Stomach (tissue), 19 donors: ENCODE measurements at places on chromosomes 2 and 18.

GRCh38 chr18:59593291-59593717 is 103.9 kb downstream of the CCBE1 start:
- DNase-seq: no peak

GRCh38 chr18:68301441-68301840 is 413.5 kb downstream of the TMX3 start:
- no peak for DNase-seq

- DNase-seq: no peak
Observed at GRCh38 chr18:46630160-46630559, 26.9 kb downstream of the LOXHD1 start.

DNA sequence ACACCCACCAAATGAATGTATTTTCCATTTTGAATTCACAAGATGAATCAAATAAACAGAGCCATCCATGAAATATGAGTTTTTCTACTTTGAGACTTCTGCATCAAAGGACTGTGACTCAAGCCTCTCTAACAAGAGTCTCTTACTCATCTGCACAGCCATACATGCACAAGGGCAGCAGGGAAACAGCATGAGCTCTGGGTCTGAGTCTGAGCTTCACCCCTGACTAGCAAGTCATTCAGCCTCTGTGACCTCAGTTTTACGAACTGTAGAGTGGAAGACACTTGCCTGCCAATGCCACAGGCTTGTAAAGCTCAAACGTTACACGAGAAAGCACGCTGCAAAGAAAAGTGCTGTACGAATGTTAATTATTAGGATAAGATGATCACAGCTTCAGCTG is 42.9 kb downstream of the MREG start:
- DNase-seq: no peak

- no peak for DNase-seq
Observed at GRCh38 chr2:216287251-216287650, 85.0 kb downstream of the MARCHF4 start.

- peak; percentile 39 for DNase-seq
Observed at GRCh38 chr2:235573331-235574221, 79.7 kb downstream of the AGAP1 start.

- no peak for DNase-seq
Observed at GRCh38 chr18:41828137-41828536, 126.9 kb upstream of the PIK3C3 start.

DNA sequence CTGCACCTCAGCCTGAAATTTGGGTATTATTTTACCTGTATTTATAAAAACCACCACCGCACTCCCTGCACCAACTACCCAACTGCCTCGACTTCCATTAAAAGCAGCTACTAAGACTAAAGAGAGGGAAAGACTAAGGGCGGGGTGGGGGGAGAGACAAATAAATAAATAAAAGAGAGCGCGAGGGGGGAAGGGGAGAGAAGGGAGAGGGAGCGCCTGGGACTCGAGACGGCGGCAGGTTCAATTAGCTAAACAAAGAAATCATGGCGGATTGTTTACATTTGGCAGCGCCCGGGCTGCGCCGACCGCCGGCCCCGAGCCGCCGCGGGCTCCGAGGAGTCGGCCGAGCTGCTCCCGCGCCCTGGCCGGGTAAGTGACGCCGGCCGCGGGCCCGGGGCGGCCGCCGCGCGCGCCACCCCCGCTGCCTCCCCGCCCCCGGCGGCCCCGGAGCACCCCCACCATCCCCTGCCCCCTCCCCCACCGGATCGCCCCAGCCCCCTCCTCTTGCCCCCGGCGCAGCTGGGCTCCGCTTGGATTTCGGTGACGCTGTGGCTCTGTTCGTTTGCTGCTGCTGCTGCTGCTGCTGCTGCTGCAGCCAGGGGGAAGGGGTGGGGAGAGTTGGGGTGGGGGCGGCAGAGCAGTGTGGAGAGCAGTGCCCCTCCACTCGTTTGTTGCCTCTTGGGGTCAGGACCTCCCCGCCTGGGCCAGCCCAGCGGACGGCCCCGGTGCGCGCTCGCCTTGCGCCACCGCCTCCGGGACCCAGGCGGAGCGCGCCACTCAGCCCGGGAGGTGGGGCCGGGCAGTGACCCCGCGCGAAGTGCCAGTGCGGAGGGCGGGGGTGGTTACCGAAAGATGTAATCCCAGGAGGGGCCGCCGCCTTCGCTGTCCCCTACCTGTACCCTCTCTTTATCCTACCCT is 187.2 kb upstream of the FANCL start:
- peak; percentile 78 for DNase-seq

DNA sequence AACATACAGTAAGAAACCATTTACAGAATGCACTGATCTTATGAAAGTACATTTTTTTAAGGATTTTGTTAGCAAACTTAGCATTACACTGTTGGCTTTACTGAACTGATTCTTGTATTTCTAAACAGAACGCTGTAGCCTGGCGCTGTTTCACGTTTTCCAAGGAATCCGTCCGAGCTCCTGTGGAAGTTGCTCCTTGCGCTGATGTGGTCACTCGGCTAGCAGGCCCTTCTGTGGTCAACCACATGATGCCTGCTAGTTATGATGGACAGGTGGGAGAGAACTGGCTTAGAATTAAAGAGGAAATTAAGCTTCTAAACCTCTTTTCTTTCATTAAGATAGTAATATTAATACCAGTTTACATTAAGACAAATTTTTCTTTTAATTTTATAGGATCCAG is 76.8 kb downstream of the CEP192 start:
- DNase-seq: no peak

- no peak for DNase-seq
Observed at GRCh38 chr2:153394247-153394646, 84.3 kb downstream of the RPRM start.

- DNase-seq: no peak
Observed at GRCh38 chr2:121993682-121994081, 238.2 kb downstream of the TSN start.

GRCh38 chr2:10900216-10901109 is 11.3 kb upstream of the KCNF1 start:
- DNase-seq: peak; percentile 55

- DNase-seq: no peak
Observed at GRCh38 chr2:71261534-71261933, 34.6 kb upstream of the PAIP2B start.

DNA sequence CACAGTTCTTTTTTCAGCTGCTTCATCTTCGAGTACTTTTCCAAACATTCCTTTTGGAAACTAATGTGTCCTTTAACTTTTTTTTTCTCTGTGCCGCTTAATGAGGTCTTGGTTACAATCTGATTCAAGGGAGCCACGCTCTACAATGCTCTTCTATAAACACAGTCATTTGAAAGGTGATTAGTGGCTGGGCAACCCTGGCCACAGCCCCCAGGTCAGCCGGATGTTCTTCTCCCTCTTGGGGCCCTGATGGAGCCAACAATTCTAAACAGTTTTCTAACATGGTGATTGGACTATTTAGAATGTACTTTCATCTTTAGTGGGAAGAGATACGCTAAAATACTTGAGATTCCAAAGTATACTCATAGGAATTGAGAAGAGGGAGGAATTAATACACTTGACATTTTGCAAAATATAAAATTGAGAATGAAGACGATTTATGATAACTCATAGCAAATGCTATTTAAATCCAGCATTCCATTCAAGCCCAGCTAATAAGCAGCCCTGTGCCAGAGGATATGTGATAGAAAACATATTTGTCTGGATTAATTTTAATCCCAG is 83.7 kb upstream of the MBOAT2 start:
- DNase-seq: no peak

DNA sequence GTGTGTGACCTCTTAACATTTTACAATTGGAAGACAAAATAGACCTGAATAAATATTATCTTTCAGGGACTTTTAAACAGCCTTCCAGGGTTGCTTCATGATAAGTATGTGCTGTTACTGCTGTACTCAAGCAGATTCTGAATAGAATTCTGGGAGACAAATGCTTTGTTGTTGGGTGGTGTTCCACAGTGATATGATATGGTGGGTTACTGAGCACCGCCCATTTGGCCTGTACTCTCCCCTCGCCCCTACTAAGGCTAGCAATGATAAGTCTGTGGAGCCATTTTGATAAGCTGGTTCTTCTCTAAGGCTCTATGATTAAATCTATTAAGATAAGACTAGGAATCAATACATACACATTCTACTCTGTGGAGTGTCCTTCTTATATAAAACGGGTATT is 89.8 kb upstream of the ITGA4 start:
- DNase-seq: no peak

- DNase-seq: no peak
Observed at GRCh38 chr18:63905361-63905760, 2.4 kb upstream of the SERPINB10 start.

DNA sequence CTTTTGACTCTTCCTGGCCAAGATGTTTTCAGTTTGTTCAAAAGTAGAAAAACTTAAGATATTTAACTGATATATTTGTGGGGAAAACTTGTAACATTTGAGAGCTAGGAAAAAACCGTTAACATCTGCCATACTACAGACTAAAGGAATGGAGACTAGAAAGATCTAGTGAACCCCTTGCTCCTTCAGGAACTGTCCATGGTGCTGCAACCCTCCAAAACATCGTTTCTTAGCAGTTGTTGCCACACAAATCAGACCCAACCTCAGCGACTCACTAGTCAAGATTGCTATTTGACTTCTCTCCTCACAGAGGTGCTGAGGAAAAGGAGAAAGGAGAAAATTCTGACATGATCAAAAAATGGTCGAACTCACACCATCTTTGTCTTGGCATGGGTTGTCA is 393.8 kb upstream of the LYPD1 start:
- DNase-seq: no peak

DNA sequence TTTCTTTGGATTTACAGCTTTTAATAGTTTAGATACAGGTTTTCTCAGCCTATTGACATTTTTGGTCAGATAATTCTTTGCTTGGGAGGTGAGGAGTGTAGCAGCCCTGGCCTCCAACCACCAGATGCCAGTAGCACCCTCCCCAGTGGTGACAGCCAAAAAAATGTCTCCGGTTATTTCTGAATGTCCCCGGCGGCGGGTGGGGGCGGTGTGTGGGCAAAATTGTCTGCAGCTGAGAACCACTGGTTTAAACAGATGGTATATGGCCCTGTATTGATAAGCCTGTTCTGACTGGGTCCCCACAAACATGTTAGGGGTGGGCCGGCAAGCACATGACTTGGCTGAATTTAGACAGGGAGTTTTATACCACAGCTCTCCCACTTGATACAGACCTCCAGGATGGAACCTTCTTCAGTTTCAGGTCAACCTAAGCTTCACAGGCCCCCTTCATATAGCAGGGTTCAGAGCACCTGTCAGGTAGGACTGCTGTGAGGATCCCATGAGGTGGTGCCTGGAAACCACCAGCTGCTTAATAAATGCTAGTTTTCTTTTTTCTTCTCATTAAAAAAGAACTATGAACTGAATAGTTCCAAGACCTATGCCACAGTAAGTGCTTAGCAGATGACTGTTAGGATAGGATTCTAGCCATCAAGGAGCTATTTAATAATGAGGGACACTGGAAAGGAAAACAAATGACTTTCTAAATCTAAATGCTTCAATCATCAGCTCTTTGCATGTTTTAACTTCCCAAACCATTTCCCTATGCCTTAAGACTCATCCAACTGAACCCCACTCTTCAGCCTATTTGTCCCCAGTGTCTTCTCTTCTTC is 18.1 kb downstream of the LPIN2 start:
- no peak for DNase-seq

DNA sequence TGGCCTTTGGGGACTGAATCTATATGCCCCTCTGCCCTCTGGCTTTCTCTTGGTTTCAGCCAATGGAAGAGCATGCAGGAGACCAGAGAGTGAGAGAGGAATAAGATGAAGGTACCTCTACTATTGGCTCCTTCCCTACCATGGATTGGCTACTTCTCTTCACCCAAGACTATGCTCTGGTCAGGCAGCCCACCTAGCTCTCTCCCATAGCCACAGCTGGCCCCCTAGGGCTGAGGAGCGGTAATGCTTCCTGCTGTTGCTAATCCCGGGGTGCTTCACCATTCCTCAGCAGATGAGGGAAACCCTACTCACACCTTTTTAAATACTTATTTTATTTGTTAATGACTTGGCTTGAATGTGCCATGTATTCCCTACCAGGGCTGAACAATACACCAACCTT is 142.4 kb downstream of the MREG start:
- no peak for DNase-seq

DNA sequence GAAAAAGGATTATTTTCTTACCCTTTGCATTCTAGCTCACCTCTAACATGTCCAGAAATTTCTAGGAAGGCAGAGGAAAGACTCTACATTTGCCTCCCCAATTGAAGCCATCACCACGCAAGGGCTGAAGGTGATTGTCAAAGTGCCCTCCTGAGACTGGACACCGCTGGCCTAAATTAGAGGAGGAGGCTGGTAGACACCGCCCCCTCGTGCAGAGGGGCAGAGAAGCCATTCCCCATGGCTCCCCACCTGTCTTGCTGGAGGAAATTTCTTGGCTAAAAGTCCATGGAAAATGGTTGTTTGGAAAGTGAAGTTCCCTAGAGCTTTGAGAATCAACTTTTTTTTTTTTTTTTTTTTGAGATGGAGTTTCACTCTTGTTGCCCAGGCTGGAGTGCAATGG is 31.3 kb upstream of the CREB1 start:
- no peak for DNase-seq

DNA sequence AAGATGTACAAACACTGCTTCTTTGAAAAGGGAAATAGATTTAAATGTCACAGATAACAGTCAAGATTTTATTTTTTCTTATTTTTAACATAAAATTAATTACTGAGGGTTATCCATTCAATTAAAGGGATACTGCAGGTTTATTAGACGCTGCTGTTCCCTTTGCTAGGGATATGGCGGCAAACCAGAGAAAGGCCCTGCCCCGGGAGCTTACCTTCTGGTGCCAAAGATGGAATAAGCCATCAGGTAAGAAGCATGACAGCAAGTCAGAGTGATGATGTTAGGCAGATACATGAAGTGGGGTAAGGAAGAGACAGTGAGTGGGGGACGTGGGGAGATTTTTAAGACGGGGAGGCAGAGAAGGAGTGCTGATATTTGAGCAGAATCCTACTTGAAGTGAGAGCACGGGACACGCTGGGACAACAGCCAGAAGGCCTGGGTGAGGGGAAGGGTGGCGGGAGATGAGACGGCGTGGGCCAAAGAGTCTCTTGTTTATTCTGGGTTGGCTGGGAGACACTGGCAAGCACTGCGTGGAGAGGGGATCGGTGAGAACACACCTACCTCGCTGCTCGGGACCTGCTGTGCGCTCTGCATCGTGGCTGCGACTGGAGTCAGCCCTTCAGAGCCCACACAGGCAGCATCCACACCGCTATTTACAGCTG is 250.5 kb upstream of the TMEM200C start:
- DNase-seq: peak; percentile 37

DNA sequence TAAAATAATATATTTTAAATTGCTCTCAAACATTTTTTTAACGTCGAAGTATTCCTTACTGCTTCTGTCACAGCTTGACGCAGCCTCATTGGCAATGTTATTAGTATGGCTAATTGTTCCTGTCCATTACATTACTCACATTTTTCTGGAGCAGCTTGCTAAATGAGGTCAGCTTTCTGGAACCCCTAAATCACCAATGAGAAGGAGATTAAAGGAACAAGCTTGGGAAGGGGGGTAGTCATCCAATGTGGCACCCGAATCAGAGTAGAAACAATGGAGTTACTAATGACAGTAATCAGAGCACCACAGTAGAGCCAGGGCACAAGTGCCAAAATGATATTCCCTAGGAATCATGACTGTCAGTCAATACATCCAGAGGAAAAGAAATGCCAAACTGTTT is 5.1 kb downstream of the NEUROD1 start:
- DNase-seq: no peak
